ENCODE measurements at places on chromosomes 13 and 19. TPM values are rescaled to one million over a fixed set of nuclear protein-coding genes. Genes with fewer than 3 reads are reported as not detected.

Gene SPIB
- total RNA-seq, result not detected

Gene LRRC8E
- total RNA-seq, result 2.3 TPM

Gene LGALS7
- total RNA-seq, result not detected

Gene MEIOSIN
- not detected for total RNA-seq

Gene IL27RA
- total RNA-seq, result 1.5 TPM

Gene TMEM59L
- total RNA-seq, result 0.96 TPM

Gene TNFAIP8L1
- 2.8 TPM for total RNA-seq

Gene ZNF677
- 19.2 TPM for total RNA-seq

Gene CCDC70
- not detected for total RNA-seq

Gene SLAIN1
- total RNA-seq, result 0.56 TPM

Gene FPR1
- 0.96 TPM for total RNA-seq

Gene TRPC4
- 59.2 TPM for total RNA-seq

Gene RFPL4AL1
- under 0.01 TPM for total RNA-seq

Gene ATP7B
- total RNA-seq, result 3.1 TPM

Gene CLPTM1
- 37.4 TPM for total RNA-seq

Gene ZNF317
- total RNA-seq, result 13.2 TPM

Gene ZNF844
- total RNA-seq, result 9.0 TPM
